ENCODE measurements at places on chromosomes 3 and 15.

DNA sequence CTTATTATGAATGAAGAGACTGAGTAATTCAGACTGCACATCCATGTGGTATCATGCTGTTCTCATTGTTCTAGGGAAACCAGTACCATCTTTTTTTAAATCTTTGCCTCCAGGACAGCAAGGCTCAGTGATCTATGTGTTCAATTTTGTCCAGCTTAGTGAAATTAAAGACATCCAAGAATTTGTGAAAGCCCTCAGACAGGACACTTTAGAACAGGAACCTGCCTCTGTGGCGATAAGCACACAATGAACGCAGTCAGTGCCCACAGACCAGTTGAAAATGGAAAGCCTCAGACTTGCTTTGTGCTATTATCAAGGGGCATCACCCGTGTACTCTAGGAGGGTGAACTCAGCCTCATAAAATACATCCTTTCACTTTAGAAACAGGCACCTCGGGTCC is 20.1 kb downstream of the EID1 start:
- no peak for DNase-seq

- no peak for DNase-seq
These were observed 102.2 kb downstream of the CTNNB1 start for GRCh38 chr3:41301548-41301947.

- DNase-seq: no peak
These were observed 190.1 kb downstream of the UBE3A start for GRCh38 chr15:25248583-25249235.

GRCh38 chr15:34691034-34691433 is 63.8 kb downstream of the GJD2 start:
- no peak for DNase-seq

DNA sequence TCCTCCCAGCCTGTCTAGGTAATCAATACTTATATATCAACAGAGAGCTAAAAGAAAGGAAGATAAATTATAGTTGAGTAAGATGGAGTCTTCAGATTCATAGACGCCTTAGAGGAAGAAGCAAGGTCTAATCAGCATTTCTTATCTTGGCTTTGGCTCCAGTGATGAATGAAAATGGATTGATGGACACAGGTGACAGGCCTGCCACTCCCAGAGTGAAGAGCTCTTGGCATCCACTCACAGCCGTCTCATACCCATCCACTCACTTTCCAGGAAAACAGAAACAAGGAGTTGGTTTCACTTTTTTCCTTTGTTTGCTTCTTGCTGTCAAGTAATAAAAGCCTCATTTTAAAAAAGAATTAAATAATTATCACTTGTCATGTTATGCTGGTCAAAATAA is 168.2 kb downstream of the MFSD1 start:
- no peak for DNase-seq

- DNase-seq: no peak
These were observed 304.2 kb upstream of the CTNNB1 start for GRCh38 chr3:40895109-40895508.

DNA sequence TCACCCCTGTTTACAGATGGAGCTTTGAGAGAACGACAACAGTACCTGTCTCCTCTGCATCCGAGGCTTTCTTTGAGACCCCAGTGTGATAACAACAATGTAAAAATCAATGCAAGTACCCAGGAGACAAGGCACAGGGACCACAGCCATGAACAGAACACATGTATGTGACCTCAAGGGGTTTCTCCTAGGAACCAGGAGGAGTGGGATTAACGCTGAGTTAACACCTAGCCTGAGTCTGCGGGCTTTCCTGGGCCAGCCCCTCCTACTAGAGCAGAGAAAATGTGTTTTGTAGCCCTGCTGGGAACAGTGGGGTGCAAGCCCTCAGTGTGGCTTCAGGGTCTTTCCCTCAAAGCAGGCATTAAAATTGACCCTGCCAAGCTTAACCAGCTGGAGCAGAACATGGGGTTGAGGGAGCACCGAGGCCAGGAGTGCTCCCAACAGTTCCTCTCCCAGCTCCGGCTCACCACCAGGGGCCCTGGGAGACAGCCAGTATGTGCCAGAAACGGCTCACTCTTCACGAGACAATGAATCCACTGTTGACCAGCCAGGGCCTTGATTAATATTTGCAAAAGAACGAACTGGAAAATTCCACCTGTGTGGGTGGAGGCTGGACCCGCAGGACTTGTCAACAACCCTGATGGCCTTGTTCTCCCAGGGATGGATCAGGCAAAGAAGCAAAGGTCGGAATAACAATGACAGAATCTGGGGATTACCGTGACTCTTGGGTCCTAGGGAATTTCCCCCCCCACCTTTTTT is 3.6 kb downstream of the CHDH start:
- no peak for DNase-seq

DNA sequence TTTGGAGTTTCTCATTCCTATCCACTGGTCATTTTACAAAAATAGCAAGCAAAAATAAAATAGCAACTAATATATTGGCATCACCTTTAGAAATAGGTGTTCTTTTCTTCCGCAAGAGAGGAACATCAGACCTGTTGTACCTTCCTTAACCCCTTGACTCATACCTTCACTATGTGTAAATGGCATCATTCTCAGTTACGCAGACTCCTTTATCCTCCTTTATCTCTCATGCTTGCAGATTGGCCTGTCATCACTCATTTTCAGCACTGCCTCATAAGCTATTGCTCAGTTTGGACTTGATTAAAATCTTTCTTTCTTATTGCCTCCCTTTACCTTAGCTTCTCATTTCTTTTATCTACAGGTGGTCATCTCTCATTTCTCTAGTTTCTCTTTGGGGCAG is 21.4 kb downstream of the ARHGEF26 start:
- no peak for DNase-seq

DNA sequence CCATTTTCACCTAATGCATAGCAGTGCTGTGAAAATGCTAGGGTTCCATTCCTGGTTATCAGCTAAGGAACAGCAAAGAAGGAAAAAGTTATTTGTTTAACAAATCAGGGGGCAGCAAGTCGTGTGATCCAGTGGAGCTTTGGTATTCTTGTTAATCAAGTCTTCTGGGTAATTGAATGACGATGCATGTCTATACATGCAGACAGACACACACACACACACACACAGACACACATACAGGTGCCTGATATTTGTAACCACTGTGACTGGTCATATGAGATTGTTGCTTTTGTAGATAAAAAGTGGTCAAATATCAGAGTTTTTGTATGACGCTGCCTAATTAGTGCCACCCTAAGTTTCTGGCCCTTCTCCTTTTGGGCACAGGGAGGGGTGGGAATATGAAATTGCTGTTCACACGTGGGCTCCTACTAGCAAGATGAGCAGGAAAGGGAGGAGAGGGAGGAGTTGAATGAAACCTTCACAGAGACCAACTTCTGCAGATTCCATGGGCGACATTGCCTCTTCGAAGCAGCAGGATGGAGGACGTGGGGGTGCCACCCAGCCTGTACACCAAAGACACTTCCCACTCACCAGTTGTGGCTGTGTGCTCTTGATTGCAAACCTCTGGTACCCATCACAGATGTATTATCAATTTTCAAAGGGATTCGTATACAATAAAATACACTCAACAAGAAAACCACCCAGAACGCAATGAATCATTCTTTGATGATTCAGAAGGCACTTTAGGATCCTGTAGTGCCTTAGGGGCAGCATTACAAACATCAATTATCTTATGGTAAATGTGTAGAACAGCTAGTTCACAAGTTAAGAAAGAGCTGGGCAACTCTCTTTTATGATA is 281.9 kb upstream of the ICE2 start:
- no peak for DNase-seq

DNA sequence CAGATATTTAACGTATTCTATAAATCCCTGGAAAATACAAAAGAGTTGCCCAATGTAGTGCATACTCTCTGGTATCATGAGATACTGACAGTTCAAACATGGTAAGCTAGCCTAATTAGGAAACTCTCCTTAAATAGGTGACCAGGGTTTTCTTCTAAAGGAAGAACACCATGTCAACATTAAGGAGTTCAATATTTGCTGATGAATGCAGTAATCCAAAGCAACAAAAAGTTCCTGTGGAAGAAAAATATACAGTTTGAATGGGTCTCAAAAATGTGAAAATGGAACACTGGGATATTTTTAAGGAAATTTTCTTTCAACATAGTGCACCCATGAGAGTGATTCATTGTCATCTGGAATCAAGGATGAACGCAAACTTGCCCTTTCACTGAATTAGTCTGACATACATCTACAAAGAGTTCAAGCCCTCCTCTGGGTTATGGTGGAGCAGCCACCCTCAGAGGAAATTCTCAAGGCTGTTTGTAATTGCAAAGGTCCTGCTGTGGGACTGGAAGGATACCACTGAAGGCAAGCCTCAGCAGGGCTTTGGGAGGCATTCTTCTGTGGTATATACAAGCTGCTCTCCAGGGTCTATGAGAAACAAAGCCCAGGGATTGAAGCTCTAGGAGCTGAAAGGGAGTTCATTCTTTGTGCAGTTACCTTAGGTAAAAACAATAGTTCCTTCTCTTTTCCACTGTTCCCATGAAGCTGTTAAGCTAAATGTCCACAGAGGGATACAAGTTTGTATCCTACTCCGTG is 700.3 kb downstream of the TUSC7 start:
- DNase-seq: no peak

GRCh38 chr3:27721717-27722564 is at the start of gene EOMES:
EOMES (minus strand) TSS chr3:27722323; CDS start chr3:27722294, 29 bp downstream.
- peak; percentile 52 for DNase-seq

DNA sequence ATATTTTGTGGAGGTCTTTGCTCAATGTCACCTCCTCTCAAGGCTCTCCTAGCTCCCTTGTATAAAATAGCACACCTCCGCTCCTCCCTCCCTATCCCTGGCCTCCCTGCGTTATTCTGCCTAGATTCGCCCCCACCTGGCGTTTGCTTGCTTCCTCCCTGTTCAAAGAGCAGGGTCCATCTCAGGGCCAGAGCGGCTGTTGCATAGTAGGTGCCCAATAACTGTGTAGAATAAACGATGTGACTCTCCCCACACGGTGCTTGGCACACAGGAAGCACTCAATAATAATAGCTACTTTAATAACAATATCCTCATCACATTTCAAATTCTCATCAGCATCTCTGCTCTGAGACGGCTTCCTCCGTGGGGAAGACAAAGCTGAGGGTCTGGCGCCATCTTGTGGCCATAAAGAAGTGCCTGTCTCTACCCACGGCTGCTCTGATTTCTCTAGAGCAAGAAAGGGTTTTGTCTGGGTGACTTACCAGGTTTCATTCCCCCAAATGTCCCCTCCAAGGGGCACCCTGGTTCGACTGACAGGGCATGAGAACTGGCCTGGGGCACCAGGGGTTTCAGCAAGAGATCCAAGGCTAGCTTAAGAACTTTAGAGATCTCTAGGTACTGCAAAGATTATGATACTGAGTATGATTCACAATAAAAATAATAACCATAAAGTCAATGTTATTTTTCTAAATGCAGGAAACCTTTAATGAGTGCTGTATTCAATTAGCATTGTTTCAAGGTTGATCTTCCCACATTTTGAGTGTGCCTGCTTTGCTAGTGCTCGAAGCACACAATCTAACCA is 16.1 kb downstream of the CD276 start:
- peak; percentile 50 for DNase-seq

DNA sequence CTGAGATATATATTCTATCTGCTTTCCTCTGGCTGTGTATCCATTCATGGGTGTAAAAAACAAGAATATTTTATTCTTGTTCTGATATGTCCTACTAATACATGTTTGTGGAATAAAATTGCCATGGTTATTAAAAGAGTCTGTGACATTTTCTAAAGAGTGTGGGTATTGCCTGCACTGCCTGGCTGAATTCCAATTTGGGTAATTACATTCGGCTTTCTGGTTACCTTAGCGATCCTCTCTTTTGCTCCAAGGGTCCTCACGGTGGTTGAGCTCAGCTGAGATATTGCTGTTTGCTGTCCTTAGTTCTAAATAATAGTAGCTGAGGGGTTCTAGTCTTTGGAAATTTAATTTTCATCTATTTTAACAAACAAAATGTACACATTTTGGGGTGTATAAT is 301.4 kb upstream of the DNAJC19 start:
- no peak for DNase-seq

- DNase-seq: no peak
These were observed 203.4 kb downstream of the FOXP1 start for GRCh38 chr3:71380096-71380495.

DNA sequence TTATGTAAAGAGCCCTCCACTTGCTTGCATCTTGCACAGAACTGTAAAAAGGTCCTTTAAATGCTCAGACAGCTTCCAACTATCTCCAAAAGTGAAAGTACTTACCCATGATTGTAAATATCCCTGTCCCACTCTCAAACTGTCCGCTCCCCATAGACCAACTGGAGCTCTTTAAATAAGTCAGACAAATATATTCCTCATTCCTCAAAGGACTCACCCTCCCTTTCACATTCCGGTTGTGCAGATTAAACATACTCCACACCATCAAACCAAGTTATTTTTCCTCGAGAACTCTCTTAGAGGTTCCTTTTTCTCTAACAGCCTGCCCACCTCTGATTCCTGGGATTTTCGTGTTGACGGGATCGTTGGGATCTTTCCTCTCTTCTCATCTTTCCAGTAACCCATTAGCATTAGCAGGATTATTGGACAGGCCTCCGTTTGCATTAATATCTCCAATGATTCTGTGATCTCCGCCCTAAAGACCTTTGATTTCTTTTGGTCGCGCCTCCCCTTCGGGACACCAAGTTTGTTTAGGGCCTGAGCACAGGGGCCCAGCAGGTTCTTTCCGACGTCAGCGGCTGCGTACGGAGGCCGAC is 763 bp downstream of the GOLGB1 start:
- DNase-seq: no peak

GRCh38 chr3:176776622-176777175 is 420.6 kb downstream of the TBL1XR1 start:
- no peak for DNase-seq

DNA sequence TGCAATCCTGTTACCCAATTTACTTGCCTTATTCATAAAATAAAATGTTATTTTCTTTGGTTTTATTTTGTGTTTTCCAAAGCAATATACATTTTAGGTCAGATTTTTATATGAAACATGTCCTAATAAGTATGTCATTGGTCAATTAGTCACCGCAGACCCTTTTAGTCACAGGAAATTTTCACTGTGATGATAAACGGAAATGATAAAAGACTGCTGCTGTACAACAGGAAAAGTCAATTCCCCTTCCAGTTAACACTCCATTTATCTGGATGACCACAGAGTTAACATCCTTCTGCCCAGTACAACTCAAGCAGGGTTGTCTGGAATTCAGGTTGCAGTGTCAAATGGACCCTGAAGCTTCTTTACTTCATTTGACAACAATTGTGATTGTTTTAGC is 175.2 kb downstream of the LSAMP start:
- no peak for DNase-seq

- no peak for DNase-seq
These were observed 370.6 kb upstream of the NAALADL2 start for GRCh38 chr3:174488527-174488926.

- DNase-seq: no peak
These were observed 43.5 kb downstream of the CFAP92 start for GRCh38 chr3:128950223-128950938.

- no peak for DNase-seq
These were observed 342.1 kb upstream of the LRRC3B start for GRCh38 chr3:26280517-26280916.

- DNase-seq: no peak
These were observed 112.5 kb upstream of the RAD18 start for GRCh38 chr3:9075762-9076161.
